ENCODE measurements at places on chromosomes 1 and 21.

DNA sequence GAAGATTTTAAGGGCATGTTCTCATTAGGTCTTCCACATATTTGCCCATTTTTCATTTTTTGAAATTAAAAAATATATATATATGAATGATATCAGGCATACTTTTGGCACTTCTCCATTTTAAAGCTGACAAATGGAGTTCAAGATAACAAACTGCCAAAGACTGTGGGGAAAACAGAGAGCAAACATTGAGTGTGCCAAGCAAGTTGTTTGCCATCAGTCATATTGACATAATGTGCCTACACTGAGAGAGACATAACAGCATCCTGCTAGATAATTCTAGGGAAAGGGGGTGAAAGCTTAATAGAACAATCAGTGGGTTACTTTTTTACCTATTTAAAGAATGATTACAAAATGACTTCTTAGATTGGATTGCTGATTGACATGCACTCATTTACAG lies 529.4 kb upstream of the CXADR start:
- DNase-seq, result no peak

DNA sequence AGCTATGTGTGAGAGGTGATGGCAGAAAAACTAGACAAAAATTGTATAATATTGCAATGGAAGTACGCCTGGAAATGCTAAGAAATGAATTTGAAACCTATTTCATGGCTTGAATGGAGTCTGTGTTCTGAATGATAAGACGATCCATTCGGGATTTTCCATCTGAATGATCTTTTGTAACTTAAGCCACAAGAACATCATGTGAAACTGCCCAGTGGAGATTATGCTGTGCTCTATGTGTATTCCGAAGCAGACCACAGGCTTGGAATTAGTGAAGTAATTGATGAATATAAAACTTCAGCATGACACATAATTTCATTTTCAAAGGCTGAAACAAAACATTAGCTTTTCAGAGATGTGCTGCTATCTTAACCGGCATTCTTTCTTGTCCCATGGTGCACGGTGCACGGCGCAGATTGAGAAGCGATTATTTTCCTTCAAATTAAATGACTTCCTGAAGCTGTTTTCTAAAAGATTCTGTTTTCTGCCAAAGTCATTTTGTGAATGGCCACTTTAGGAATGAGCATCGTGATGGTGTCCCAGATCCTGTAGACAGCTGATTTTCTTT lies 652.9 kb downstream of the PLA2G4A start:
- DNase-seq, result no peak

- DNase-seq, result peak; percentile 64
These were observed 529.5 kb downstream of the KCNT2 start for GRCh38 chr1:196078691-196079090.

- peak; percentile 15 for DNase-seq
These were observed 113.2 kb downstream of the LRRC53 start for GRCh38 chr1:74399249-74399648.

DNA sequence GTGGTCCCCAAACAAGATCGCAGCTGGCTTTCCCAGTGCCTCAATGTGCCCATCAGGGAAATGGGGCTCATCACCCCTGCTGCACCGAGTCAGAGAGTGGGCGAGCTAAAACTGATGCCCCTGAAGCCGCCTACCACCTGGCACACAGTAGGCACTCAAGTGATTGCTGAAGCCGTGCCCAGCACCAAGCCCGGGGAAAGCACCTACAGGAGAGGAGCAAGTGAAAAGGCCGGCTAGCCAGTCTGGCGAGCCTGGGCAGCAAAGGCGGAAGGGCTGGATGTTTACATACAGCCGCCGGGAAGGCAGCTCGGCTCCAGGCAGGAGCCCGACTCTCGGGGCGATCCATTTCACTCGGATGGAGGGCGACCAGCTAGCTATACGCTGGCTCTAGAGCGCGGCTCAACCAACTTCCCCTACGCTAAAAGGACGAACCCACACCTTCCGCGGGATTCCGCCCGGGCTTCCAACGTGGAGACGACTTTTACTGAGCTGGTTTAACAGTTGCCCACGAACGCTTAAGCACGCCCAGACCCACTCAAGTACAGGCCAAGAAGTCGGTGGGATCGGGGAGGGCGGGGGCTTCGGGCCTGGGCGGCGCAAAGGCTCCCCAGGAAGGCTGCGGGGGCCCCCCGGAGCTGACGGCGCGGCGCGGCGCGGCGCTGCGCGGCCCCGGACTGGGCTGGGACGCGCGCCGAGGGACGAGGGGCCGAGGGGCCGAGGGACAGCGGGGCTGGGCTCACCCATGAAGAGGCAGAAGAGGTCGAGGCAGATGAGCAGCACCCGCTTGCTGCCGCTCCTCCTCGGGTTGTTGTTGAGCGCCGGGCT lies 1.0 kb downstream of the PLPP3 start:
- DNase-seq, result peak; percentile 77

DNA sequence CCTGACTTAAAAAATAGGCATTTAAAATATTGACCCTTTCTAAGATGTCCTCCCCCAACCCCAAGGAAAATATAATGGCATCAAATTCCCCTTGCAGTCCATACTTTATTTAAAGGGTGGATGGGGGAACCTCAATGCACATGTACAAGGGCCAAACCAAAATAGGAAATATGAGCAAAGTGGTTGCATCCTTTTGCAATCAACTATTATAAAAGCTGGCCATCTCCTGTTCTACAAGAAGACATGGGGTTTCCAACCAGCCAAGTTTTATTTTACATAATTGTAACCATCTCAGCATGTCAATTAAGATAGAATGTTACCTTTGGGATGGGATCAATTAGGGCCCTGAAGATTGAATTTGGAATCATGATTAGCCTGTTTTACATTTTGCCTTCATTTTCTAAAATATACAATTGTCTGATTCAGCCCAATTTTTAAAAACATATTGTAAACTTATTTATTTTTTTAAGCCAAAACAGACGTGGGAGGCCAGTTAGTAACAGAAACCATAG lies 146.7 kb upstream of the NFIA start:
- no peak for DNase-seq

DNA sequence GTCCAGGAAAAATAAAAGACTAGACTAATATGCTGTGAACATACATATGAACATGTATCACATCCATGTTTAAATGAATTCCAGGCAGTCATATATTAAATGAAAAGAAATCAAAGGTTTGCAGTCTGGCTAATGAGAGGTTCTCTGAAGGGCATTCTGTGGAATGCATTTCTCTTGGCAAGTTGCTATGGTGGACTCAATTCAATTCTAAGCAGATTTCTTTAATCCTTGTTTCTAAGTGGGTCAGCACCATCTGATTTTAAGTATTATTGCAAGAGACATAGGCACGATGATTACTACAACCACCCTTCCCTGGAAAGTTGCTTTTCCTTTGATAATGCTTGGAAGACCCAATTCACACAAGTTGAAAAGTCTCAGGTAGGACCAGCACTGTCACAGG lies 23.9 kb upstream of the ABCA4 start:
- no peak for DNase-seq

- DNase-seq, result no peak
These were observed 2.0 kb downstream of the KCNE2 start for GRCh38 chr21:34365809-34366208.

DNA sequence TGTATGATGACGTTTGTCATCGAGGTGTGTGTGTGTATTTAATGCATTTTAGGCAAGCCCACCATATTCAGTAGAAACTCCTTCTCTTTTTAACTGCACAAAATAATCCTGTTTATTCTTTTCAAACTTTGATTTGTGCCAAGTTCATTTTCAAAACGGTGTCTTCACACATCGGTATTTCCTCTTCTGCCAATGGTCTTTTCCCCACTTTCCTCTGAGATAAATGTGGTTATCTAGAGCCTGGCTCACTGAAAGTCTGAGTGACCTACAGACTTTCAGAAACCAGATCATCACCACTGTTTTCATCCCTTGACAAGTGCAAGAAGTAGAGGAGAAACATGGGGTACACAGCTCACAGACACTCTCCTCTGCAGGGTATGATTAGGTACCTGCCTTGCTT lies 69.4 kb downstream of the GPATCH2 start:
- DNase-seq, result no peak

DNA sequence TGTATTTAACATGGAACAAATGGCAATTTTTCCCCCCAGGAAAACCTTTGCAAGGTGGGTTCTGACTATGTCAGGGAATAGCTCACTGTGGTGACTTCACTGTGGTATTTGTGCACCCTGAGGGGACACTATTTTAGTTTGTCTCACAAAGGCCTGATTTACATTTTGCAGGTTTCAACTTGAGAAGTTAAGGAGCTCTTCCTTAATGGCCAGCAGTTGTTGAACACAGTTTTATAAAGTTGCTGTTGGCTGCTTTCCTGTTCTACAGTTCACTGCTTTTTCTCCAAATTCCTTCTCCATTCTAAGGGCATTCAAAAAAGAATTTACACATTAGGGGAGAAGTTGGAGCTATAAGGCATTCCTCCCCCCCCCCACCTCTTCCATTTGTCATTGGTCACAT lies 4.6 kb downstream of the LAMC1 start:
- DNase-seq, result peak; percentile 51

DNA sequence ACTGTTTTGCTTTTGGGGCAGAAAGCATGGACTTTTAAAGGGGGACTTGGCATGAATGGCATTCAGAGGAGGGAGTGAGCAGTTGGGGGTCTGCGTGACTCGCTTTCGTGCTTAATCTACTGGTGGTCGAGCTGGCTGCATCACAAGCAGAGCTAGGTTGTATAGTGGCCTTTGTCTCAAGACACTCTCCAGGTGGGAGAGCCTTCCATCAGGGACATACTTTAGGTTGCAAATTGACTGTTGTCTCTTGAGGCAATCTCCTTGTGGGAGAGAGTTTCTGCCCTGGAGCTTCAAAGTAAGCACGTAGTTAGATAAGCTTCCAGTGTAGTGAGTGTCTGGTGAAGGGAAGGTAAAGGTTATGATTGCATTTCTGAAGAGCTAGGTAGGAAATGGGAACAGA lies 93.9 kb downstream of the C1orf21 start:
- no peak for DNase-seq

DNA sequence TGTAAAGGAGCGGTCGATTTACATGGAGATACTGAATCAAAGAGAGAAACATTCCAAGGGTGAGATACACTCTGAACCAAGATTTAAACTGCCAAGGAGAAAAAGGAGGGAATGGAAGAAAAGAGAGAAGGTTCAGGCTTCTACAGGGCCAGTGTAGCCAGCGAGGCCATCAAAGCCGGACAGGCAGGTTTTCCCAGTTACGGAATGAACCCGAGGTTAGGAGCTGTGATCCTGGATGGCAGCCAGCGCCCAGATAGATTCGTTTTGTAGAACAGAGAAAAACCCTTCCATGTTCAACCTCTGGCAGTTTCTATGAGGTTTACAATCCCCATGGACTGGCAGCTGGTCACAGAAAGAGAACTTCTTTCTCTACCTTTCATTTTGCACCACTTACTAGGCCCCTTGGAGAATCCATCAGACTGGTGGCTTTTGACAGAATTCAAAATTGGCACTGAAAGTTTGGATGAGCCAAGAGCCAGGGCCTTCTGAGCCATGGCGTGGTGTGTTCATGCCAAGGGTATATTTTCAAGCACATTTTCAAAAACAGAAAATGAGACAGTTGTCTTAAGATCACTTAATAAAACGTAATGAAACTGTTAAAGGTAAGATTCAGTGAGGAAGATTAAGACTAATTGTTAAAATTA lies 171.5 kb downstream of the RUNX1 start:
- peak; percentile 77 for DNase-seq

DNA sequence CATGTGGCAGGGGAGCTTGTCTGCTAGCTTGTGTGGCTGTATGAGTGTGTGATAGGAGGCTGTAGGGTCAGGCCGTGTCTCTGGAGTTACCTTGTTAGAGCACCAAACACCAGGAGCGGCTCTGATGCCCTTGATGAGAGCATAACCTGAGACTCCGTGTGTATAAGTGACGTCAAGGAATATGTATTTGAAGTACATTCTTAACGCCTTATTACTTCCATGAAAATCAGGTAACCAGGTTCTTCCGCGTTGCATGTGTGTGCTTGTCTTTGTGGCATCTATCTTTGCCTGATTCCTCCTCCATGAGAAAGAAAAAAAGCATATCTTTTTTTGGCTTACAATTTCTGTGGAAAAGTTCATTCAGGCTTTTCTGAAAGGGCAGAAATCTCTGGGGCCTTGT lies 4.6 kb downstream of the OLFML3 start:
- peak; percentile 51 for DNase-seq

- no peak for DNase-seq
These were observed 337.5 kb downstream of the KCNH1 start for GRCh38 chr1:210796421-210796820.

- no peak for DNase-seq
These were observed 617.0 kb upstream of the NR5A2 start for GRCh38 chr1:199410462-199410861.

GRCh38 chr1:119790451-119791198 lies 20.6 kb downstream of the REG4 start:
- DNase-seq, result no peak

DNA sequence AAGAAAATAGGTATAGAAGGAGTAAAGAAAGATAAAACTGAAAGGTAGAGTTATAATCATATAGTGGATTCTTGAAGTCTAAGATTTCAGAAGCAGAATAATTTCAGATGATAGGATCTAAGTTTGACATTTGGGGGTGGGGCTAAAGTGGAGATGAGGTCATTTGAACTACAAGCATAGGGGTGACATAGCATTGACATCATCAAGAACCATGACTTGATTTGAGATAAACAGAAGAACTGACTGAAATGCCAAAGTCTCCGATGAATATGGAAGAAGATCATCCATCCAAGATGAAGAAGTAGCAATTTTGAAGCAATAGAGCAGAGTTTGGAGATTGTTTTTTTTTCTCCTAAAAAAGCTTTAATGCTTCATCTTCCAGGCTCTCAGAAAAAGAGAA lies 122.3 kb downstream of the MACF1 start:
- peak; percentile 18 for DNase-seq

DNA sequence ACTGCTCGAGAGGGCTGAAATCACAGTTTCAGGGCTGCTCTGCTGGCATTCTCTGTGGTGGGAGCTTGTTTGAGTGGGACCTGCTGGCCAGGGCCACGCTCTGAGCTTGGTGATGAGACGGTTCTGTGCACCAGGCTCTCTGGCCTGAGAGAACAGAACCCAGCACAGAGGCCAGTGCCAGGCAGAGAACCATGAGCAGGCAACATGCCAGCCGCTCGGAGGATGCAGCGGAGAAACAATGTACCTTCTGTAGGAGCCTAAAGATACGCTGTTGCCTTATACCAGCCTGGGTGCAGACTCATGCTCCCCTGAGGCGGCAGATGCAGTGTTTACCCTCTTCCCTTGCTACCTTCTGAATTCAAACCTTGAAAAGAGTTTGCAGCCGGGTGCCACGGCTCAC lies 10.0 kb downstream of the C2CD2 start:
- DNase-seq, result no peak

DNA sequence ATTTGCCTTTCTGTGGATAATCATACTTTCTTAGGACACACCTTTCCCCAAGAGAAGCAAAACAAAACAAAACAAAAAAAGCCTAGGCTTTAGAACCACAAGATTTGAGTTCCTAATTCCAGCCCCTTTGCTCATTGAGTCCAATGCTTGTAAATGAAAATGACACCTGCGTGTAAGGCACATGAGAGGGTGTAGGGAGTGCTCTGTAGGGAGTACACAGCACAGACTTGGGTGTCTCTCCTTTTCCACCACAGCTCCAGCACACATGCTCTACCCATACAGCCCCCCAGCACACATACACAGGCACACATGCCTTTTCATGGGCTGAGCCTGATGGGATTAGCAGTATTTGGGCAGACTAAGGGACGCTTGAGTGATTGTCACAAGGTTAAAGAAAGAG lies 9.2 kb upstream of the NGF start:
- DNase-seq, result no peak

Measured in epithelial cell of esophagus (primary cell).